Activated T-cell treated with anti-CD3 and anti-CD28 coated beads for 1 hour (primary cell): ENCODE measurements at places on chromosomes 4 and X.

DNA sequence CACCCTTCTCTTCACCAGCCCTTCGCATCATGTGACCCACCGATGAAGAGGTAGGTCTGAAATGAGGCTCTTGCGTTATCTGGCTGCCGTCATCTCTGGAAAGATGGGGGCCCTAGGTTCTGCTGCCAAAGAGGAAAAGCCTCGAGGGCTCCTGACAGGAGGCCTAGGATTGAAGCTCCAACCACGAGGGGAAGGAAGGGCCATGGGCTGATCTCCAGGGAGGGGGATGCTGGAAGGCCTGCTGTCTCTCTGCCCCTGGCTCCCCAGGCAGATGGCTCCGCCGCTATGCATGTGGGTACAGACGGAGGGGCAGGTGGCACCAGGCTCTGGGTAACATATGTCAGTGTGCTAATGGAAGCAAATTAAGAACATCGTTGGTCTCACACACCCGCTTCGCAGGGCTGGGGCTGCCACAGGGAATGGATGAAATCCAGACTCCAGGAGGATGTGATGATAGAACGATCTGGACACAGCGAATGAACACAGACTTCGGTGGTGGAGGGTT lies 44.9 kb downstream of the AFAP1 start:
- DNase-seq, result no peak

DNA sequence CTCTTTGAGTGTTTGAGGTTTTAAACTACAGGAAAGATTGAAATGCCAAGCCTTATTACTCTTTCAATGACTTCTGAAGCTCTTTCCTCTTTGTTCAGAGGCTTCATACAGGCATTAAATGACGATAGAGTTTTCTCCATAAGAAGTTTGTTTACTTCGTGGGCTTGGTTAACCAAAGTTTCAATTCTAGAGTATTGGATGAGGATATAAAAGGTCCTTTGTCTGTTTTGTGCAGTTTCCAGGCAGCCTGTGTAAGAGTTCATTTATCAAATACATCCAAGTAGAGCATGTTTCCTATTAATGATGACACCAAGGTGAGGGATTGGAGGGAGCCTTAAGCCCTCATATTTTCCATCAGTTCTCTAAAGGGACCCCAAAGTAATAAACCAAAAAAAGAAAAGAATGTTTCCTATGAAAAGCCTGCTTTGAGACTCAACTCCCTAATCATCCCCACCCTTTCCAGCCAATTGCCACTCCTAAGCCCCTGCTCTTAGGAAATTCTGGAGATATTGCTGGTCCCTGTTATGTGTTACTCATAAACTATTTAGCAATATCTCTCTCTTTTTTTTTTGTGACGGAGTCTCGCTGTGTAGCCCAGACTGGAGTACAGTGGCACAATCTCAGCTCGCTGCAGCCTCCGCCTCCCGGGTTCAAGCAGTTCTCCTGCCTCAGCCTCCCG lies 106.2 kb upstream of the IL13RA1 start:
- no peak for DNase-seq

DNA sequence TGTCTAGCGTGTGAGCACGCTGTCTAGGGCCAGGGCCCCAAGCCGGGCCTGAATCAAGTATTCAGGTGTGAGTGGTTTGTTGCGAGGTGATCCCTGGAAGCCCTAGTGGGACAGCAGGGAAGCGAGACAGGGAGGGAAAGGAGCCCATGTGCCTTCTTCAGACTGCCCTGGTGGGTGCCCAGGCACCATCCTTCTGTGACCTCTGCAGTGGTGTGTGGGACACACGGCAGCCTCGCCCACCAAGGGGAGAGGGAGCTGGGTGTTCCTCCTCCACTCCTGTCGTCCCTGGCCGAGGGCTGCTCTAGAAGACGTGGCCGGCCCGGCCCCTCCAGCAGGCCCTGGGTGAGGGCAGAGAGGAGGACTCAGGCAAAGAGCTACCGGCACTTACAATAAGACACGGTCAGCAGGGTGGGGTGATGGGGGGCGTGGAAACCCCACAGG lies 47.4 kb downstream of the HTRA3 start:
- no peak for DNase-seq

GRCh38 chr4:169263791-169264392 lies 6.9 kb downstream of the SH3RF1 start:
- DNase-seq, result no peak

- DNase-seq, result no peak
Observed at GRCh38 chr4:84932462-84932861, 34.0 kb downstream of the WDFY3 start.
